ENCODE measurements at places on chromosomes 12 and 14. TPM values are rescaled to one million over a fixed set of nuclear protein-coding genes. Genes with fewer than 3 reads are reported as not detected.

Gene CISTR
- total RNA-seq = not detected

Gene RFLNA
- 43.1 TPM for total RNA-seq

Gene NFATC4
- 30.3 TPM for total RNA-seq

Gene ARHGEF25
- total RNA-seq = 27.1 TPM

Gene KLRB1
- not detected for total RNA-seq

Gene HOXC6
- under 0.01 TPM for total RNA-seq

Gene PALS1
- 35.9 TPM for total RNA-seq

Gene CHST11
- 13.2 TPM for total RNA-seq

Gene ERP27
- 0.19 TPM for total RNA-seq

Gene TWF1
- total RNA-seq = 186 TPM

Gene TMEM132C
- total RNA-seq = not detected

Gene WNT1
- total RNA-seq = not detected

Gene AQP6
- under 0.01 TPM for total RNA-seq

Gene PTHLH
- 10.2 TPM for total RNA-seq

Gene HNF1A
- total RNA-seq = not detected

Gene MANSC1
- 1.3 TPM for total RNA-seq

Gene TPPP2
- total RNA-seq = not detected

Gene PLCZ1
- not detected for total RNA-seq

Gene RNASE4
- 38.9 TPM for total RNA-seq

Gene IAPP
- not detected for total RNA-seq

Gene LHX5
- total RNA-seq = not detected

Gene SLCO1A2
- total RNA-seq = under 0.01 TPM

Gene ADGRD1
- 1.1 TPM for total RNA-seq

Gene TEAD4
- total RNA-seq = 3.4 TPM

Gene C12orf42
- total RNA-seq = not detected

Gene ALDH2
- total RNA-seq = 23.7 TPM

Gene HOTAIR
- total RNA-seq = not detected

Gene NEDD1
- total RNA-seq = 40.9 TPM

Gene NTF3
- 5.4 TPM for total RNA-seq

Gene MYO1A
- under 0.01 TPM for total RNA-seq

Gene CAPZA3
- not detected for total RNA-seq

Gene AMHR2
- total RNA-seq = not detected

Gene SLC25A47
- under 0.01 TPM for total RNA-seq

Gene NFE2
- not detected for total RNA-seq

Gene CRACR2A
- total RNA-seq = 10.7 TPM

Gene BEST3
- total RNA-seq = under 0.01 TPM

Gene C12orf54
- total RNA-seq = not detected

Gene AMN
- total RNA-seq = 0.56 TPM

Gene DIO2
- total RNA-seq = 27.0 TPM

Gene DPPA3
- total RNA-seq = not detected

Gene ATP23
- 18.0 TPM for total RNA-seq

Gene KLHDC1
- total RNA-seq = 1.9 TPM

Gene MANSC4
- not detected for total RNA-seq

Gene DBX2
- not detected for total RNA-seq

Gene KRT83
- total RNA-seq = not detected
